Stimulated activated CD4-positive, alpha-beta T cell treated with anti-CD3 and anti-CD28 coated beads, Interleukin-12 subunit alpha, Interleukin-12 subunit beta, amount 100 ng/mL, for 48 hours (primary cell): ENCODE measurements at places on chromosomes 5 and 9.

- DNase-seq = no peak
These were observed 28.1 kb downstream of the FYB1 start for GRCh38 chr5:39191216-39191615.

- DNase-seq = no peak
These were observed 26.5 kb downstream of the SMC5 start for GRCh38 chr9:70285246-70285645.

- no peak for DNase-seq
These were observed 133.9 kb downstream of the PLK2 start for GRCh38 chr5:58326022-58326421.

DNA sequence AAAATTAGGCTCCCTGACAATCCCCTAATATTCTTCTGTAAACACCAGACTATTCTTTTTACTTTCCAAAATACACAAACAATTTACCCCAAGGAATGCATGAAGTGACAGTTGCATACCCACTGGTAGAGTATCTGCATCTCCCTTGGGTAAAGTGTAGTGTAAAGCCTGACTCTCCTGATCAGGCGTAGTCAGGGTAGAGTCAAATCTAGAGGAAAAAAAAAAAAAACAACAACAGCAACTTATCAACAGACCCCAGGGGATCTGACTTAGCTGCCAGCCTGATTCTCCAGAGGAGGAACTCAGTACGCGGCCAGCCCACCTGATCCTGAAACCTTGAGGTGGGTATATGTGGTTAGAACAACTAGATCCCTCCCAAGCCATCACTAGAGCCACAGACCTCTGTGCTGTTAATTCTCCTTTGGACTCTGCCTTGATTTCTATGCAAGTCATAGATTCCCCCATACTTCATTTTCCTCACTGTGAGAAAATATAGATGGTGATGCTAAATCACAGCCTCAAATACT lies 61.0 kb downstream of the ZNF608 start:
- DNase-seq = no peak

DNA sequence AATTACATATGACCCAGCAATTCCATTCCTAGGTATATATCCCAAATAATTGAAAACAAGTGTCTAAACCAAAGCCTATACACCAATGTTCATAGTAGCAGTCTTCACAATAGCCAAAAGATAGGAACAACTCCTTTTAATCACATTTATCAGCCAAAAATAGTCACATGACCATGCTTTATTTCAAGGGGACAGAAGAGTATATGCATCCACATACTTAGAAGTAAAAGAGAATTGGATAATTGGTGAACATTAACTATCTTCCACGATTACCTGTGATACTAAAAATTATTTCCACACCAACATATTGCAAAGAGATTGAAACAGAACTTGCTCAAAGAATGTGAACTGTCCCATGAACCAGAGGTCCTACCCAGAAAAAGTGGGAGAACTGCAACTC lies 51.8 kb upstream of the FOXE1 start:
- DNase-seq = no peak

DNA sequence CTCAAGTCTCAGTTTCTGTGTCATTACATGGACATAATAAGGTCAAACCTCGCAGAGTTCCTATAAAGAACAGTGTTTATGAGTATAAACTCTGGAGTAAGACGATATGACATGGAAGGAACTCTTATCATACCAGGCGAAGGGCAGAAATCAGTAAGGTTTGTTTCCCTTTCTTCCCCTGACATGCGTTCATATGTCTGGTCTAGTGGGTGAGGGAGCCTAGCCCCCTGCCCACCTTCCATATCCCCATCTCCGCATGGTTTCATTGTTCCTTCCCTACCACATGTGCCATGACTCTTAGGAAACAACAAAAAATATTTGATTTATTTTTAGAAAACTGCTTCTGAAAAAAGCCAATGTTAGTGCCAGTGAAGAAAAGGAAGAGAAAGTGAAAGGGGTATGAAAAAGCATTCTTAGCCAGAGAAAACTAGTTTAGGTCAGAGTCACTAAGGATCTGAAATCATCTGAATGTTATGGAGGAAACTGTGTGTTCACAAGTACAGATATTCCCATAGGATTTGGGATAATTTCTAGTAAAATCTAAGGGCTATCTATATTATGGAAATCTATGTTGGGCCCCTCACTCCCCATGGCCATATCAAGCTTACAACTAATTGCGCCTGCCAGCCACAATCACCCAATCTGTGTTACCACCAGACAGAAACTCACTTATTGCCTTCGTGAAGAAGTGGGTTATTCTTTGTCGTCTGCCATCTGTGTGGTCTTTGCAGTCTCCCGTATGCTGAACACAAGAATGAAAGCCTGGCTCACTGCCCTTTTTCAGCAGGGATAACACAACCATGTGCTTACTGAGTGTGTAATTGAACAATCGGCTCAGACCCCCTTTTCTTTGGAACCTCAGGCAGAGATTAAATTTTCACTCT lies 19.9 kb upstream of the HMHB1 start:
- DNase-seq = no peak

DNA sequence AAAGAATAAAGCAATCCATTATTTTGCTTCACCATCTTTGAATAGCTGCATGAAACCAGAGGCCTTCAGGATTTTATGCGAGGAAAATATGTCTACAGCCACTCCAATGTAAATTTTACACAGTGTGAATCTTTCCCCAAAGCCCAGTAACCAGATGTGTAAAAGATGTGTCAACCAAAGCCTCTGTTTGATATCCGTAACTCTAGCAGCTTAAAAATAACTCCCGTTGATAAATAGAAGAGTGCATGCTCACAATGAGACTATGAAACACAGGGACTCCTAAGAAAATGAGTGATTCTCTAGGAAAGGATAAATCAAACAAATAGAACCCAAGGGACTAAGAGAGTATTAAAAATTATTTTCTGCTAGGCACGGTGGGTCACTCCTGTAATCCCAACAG lies 60.0 kb upstream of the NPR3 start:
- DNase-seq = no peak

- DNase-seq = no peak
These were observed 9.5 kb upstream of the C9 start for GRCh38 chr5:39373791-39374190.

- no peak for DNase-seq
These were observed 102.3 kb upstream of the IL6ST start for GRCh38 chr5:56097055-56097454.

DNA sequence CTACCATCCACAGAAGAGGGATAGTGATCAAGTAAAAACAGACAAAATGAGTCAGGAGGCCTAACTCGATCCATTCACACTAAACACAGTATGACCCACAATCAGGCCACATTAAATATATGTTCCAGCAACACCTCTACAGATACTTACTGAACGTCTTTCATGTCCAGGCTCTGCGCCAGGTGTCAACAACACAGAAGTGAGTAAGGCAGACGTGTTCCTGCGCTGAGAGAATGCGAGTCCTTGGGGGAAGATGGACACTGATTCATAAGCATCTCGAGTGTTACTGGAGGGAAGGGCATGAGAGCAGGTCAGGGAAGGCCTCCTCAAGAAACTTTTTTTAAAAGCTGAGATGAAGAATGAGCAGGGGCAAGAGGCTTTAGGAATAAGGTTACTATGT lies 164.3 kb upstream of the CLINT1 start:
- no peak for DNase-seq

DNA sequence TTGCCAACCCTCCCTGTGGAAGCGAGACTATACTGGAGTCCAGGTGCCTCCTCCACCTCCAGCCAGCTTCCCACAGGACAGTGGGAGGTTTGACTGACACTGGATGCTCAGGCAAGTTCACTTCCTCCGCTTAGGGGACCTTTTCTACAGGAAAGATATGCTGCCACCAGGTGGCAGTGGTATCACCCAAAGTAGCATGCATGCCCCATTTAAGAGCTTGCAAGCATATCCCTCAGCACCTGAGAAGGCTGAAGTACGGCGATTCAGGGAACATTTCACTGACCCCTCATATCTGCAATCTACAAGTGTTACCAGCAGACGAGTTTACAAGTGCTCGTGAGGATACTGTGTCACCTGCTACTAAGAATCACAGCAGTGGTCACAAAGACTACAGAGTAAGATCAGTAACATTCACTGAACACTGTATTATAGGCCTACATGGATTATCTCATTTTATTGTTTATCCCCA lies 75.5 kb downstream of the KLHL3 start:
- peak; percentile 55 for DNase-seq

DNA sequence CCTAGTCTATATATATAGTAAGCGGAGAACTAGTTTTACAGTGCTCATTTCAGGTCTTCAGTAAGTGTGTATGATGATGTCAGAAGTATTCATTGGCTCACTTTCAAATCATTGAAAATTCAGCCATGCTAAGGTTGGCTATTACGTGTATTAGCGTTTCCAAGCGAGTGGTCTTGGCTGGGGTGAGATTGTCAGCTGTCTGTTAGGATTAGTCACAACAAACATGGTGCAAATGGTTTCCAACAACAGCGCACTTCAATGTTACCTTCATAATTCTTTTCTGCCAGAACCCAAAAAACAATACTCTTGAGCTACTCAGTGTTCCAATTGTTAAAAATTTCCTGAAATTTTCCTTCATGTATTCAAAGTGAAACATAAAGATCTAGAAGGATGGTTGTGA lies 283.0 kb downstream of the AOPEP start:
- no peak for DNase-seq

DNA sequence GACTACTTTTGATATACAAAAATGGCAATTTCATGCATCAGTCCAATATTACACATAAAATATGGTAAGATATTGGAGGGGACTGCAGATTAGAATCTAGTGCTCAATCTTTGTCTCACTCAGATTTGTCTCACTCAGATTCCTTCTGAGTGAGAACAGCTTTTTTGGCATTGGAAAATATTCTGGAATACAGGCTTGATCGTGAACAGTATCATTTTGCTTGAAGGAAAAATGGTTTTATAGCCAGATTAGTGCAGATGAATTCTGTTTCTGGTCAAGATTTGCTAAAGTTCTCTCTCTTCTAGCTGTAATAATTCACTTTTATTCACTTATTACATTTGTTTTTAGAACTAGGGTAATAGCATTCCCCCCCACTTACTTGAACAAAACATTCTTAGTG lies 51.2 kb downstream of the MAN2A1 start:
- no peak for DNase-seq

GRCh38 chr9:124507880-124508423 lies 753 bp upstream of the NR5A1 start:
- DNase-seq = no peak

GRCh38 chr5:148290271-148291195 lies 21.7 kb upstream of the SPINK7 start:
- DNase-seq = no peak

- DNase-seq = no peak
These were observed 277.1 kb downstream of the BRINP1 start for GRCh38 chr9:119092125-119092524.

- DNase-seq = no peak
These were observed 350 bp upstream of the SLC25A46 start for GRCh38 chr5:110738503-110738811.

DNA sequence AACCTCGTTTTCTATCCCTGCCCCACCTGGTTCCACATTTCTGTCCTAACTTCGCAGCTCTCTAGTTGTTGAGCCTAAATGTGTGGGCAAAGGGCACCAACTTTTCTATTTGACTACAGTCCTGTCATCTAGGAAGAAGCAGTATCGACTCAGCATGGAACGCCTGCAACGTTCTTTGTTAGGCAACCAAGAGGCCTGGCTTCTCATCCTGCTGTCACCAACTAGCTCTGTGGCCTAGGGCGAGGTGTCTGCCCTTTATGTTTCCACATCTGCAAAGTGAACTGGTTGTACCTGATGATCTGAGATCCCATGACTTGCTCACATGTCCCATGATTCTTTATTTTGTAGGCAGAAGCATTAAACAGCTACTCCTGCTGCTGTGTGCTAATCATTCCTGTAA lies 248.9 kb downstream of the ADAMTSL1 start:
- DNase-seq = no peak

DNA sequence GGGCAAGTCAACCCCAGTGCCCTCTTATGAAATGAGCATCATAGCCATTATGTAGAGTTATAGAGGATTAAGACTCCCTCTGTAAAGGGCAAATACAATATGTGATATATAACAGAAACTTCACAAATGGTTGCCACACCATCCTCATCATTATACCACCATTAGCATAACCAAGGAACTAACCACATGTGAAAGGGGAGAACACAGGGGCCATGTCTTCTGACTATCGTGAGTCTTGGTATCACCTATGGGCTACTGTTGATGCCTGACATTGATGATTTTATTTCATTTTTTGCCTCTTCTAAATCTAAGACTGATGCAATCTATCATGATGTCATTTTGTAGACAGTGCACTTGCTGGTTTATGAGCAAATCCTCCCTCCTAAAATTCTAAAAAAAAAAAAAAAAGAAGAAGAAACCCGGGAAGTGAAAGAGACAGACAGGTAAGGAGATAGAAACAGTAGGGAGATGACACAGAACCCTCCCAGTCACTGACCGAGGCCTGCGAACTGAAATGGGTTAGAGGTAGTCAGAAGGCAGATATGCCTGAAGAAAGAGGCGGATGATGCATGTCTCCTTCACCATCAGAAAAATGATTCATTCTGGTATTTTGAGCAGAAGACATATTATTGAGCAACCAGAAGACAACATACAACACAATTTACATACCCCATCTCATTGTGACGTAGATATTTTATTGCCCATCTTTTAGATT lies 266.0 kb downstream of the DMAC1 start:
- DNase-seq = no peak

- DNase-seq = no peak
These were observed 164.7 kb upstream of the PTGER4 start for GRCh38 chr5:40514976-40515375.

GRCh38 chr9:76161106-76161505 lies 233.1 kb downstream of the RFK start:
- DNase-seq = no peak

DNA sequence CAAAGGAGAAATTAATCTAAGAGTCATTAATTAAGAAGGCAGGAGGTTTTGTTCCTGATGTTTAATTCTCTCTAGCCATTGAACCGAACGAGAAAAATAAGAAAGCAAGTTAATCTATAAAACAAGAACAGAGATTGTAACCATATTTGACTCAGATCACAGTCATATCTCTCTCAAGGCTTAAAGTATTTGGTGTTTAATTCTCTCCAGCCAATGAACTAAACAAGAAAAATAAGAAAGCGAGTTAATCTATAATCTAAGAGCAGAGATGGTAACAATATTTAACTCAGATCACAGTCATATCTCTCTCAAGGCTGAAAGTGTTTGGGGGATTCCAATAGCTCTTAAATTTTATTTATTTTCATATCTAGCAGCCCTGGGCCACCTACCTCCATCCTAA lies 74.4 kb upstream of the SHISAL2B start:
- DNase-seq = no peak

GRCh38 chr5:42655982-42656650 lies 100.5 kb upstream of the CCDC152 start:
- no peak for DNase-seq

DNA sequence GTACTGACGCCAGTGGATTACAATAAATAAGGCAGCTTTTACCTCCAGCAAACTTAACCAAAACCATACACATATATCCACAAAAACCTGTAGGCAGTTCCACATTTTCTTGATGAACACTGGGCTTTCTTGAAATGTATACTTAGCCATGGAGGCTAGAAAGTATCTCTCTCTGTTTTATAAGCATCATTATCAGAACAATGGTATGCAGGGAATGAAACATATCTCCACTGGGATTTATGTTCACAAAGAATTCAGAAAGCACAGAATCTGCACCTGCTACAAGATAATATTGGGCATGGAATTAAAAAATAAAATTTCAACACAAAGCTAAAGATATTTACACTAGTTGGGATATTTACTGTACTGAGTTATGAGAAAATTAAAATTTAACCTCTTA lies 126.1 kb upstream of the RASA1 start:
- DNase-seq = no peak
